ENCODE measurements at places on chromosomes 3 and 15.

DNA sequence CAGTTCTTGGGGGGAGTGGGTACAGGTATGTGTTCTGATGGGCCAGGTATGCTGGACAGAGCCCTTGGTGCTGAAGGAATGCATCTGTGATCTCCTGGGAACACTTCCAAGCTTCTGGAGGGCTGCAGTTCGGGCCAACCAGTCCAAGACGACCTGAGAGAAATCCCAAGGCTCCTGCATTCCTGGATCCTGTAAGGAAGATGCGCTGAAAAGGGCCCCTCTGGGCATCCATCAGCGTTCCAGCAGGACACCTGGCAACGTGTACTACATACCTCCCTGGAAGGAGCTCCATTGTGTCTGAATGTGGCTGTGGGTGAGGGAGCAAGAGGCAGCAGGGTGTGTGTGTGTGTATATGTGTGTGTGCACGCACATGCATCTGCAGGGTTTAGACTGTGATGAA lies 144.7 kb downstream of the FAM43A start:
- no peak for DNase-seq

- no peak for DNase-seq
These were observed 15.3 kb downstream of the SNX1 start for GRCh38 chr15:64110950-64111678.

DNA sequence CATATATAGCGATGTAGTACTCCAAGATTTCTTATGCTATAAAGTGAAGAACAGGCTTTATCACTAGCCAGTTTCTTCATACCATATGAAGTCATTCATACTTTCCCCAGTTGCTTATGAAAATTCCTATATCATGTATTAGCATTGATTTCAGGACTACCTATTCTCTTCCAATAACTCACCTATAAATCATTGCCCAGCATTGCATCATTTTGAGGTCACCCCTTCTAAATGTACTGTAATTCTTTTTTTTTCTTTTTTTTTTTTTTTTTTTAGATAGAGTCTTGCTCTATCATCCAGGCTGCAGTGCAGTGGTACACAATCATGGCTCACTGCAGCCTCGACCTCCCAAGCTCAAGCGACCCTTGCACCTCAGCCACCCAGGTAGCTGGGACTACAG lies 27.1 kb downstream of the RTP3 start:
- DNase-seq = no peak

- DNase-seq = peak; percentile 71
These were observed 72.7 kb downstream of the INO80 start for GRCh38 chr15:41043276-41043951.

- peak; percentile 20 for DNase-seq
These were observed 55.7 kb downstream of the GALK2 start for GRCh38 chr15:49225572-49226281.

DNA sequence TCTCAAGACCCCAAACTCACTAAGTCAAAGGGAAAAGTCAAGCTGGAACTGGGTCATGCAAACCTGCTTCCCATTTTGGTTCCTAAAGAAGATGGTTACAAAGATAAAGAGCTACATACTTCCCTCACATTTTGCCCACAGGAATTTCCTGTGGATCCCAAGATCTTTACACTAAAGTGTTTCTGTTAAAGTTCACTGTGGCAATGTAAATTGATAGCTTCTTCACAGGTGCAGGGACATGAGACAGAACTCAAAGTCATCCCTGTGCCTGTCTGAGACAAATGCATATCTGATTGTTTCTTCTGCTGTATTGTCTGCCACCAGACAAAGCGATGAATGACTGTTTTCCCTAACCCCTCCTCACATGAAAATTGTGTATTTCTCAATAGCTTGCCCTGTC lies 567.8 kb downstream of the ZIC1 start:
- peak; percentile 6 for DNase-seq

- DNase-seq = peak; percentile 89
These were observed 251.5 kb downstream of the GABRG3 start for GRCh38 chr15:27222479-27222878.

DNA sequence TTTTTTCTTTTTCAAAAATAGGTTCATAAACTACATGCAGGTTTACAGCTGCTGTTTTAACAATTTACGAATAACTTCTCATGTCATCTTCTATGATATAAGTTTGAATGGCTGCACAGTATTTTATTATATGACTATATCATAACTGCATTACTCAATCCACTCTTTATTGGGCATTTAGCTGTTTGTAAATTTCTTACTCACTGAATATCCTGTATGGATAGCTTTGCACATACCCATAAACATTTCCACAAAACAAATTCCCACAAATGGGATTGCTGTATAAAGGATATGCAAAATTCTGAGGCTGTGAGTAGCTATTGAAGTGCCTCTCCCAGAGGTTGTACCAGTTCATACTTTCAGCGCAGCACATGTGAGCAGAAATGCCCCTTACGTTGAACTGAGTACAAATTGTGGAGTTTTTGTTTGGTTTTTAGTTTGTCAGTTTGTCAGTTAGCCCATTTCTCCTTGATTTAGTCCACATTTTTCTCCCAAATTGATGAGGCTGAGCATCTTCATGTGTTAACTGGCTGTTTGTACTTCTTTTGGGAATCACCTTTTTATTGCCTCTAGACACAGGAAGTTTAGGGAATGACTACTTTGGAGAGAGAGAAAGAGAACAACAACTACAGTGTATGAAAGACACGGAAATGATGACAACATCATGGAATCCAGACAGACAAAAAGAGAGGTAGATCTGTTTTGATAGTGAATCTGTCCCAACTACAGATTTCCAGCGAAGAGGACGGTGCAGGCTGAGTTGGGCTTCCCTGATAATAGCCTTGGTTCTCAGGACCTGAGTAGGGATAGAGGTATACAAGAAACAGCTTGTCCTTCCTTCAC lies 24.8 kb downstream of the TTC23 start:
- no peak for DNase-seq

DNA sequence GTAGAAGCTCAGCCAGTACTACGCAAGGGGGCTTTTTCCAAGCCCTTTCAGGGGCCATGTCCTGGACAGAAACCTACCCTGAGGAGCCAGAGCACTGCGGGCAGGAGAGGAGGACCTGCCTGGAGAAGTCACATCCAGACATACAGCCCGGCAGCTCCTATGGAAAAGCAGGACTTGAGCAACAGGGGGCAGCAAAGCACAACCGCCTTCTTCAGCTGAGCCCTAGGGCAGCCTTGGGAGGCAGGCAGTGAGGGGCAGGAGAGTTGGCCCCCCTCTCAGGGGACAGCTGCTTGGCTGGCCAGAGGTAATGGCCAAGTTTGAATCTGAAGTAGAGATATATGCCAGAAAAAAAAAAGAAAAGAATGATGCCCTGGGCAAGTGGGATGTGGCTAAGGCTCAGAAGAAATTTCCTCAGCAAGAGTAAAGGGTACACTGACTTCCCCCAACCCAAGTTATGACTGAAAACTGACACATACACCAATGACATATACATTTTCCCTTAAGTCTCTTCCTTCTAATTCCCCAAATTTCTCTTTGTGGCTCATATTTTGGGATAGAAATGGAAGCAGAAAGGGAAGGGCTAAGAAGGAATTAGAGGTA lies 56.9 kb downstream of the CYP19A1 start:
- no peak for DNase-seq

- DNase-seq = no peak
These were observed 109.1 kb downstream of the UBE3A start for GRCh38 chr15:25329696-25330095.

DNA sequence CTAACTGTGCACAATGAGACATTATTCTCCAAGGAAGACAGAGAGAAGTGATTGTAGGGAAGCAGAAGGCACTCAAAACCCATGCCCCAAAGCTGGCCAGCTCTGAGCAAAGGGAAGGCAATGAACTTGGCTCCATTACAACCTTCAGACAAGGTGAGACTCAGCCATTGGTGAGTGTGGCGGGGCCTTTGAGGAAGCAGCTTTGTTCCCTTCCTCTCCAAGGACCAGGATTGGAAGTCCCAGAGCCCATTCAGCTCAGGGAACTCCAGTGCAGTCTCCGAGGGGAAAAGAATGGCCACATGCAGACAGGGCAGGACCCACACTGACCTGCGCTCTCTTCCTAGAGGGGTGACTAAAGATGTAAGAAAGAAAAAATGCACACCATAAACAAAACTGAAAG lies 23.1 kb downstream of the HEG1 start:
- DNase-seq = no peak

GRCh38 chr3:26682406-26682805 lies 59.8 kb downstream of the LRRC3B start:
- no peak for DNase-seq

DNA sequence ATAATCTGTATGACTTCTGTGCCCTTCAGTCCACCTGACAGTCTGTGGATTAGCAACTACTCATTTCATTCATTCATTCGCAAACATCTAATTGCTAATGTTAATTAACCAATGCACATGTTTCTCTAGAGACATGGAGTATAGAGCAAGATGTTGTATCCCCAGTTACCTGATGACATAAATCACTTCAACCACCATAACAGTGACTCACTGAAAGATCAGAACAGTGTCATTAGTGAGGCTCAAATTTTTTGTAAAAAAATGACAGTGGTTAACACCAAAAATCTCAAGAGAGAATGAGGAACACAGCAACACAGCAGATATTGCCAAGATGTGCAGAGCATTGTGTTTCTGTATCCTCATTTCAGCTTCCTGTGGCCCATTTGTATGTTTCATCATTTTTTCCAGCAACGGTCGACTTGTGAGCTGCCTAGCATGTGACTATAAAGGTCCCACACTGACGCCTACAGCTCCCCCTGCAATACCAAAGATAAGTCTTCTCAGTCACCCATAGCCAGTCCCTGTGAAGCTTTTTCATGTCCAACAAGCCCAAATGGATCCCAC lies 3.7 kb upstream of the PLD1 start:
- DNase-seq = peak; percentile 85

DNA sequence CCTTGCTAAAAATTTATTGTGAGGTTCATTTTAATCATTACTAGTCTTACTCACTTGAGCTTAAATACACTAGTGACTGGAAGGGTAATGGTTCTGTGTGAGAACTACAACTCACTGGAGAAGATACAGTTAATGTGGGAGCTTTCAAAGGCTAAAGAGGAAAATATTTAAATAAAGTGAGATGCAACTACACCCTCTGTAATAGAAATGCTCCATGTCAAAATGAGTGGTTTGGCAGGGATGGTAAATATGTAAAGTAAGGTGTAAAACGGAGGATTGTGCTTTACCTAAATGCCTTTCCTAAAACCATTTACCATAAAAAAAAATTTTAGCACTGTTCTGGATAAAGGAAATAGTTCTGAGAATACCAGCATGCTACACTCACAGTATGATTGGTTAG lies 15.3 kb downstream of the LRRC57 start:
- no peak for DNase-seq

DNA sequence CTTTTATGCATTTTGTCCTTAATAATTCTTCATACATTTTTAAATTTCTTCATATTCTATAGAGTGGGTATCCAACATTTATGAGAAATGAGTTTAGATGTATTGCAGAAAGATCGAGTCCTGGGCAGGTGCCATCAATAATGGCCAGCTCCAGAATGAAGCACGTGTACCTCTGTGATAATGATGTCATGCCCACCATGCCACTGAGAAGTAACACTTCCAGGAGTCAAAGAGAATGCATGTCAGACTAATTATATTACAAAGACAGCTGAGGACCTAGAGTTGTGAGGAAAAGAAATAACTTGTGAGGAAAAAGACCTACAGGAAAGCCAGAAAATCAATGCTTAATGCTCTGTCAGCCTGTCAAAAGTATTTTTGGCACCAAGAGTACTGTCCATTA lies 157.4 kb upstream of the P2RY1 start:
- no peak for DNase-seq

GRCh38 chr3:114834175-114834940 lies 312.7 kb downstream of the ZBTB20 start:
- DNase-seq = no peak

GRCh38 chr3:33513262-33513863 lies 73.2 kb upstream of the UBP1 start:
- no peak for DNase-seq

- no peak for DNase-seq
These were observed 16.6 kb downstream of the TMOD3 start for GRCh38 chr15:51846066-51846462.

DNA sequence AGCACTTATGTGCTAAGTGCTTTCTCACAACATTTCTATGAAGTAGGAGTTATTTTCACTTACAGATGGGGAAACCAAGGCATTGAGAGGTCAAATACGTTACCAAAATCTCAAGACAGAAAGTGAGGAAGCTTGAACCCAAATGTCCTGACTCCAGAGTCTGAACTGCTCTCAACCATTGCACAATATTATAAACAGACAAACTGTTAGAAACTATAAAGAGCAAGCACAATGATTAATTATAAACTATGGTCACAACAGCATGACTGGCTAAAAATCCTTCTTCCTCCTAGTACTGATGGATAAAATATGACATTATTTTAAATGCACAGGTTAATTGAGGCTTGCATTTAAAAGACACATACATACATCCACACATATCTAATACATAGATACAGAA lies 77.9 kb upstream of the ASB14 start:
- DNase-seq = no peak

DNA sequence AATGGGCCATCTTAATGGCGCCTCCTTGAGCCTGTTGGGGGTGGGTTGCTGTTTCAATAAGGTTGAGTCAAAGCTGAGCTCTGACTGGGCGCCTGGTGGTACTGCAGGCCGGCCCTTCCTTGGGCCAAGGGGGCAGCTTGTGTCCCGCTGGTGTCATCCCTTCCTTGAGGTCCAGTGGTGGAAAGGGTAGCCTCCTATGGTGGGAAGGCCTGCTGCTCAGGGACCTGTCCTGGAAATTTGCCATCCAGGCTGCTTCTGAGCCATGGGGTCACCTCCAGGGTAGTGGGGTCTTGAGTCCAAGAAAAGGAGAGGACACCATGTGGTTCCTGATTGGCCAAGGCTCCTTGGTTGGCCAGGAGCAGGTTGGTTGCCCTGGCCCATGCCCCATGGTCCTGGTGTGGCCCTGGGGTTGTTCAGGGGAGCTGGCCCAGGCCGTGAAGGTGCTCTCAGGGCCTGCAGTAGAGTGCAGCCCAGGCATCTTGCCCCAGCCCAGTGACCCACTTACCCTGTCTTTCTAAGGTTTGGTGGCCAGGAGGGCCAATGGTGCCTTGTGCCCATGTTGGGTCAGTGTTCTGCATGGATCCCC lies 188.7 kb downstream of the UBE3A start:
- DNase-seq = no peak

DNA sequence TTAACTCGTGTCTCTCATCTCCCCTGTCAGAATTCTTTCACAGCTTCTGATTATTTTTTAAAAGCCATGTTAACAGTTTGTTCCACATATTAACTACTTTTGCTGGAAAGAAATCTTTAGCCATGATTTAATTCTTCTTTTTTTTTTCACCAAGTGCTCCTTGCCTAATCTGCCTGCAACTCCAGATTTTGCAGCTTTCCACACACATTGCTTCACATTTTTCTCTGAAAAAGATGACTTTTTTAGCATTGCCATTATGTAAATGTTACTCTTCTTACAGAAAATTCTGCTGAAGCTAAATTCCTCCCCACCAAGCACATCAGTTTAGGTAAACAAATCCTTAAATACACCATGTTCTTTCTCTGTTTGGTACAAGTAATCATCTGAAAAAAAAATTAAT lies 23.4 kb upstream of the PPARG start:
- DNase-seq = no peak

- DNase-seq = no peak
These were observed 257.0 kb upstream of the RGMA start for GRCh38 chr15:93345981-93346380.

Measured in astrocyte (in vitro differentiated cells and primary cell).